ENCODE measurements at places on chromosomes 12 and 14.

DNA sequence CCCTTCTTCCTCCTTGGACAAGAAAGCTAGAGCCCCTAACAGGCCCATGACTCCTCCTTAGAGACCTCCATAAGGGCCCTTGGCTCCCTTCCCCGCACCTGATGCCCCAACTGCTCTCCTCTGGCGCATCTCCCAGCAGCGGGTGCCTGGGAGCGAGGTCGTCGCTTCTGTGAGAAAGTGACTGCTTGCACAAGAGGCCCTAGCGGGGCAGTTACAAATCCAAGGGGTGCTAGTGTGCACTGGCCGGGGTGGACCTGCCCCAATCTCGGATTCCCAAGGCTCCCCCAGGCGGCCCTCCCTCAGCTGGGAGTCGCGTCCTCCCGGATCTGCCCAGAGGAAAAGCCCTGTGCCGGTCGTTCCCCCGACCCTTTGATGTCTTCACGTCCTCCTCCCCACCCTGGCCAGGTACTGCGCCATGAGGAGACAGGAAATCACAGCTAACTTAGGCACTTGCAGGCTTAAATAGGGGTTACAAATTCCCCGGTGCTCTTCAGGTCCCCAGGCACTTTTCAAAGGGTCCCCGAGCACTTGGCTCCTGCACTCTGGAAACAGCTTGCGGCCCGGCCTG, 2.8 kb downstream of the NKX2-8 start:
- no peak for DNase-seq

DNA sequence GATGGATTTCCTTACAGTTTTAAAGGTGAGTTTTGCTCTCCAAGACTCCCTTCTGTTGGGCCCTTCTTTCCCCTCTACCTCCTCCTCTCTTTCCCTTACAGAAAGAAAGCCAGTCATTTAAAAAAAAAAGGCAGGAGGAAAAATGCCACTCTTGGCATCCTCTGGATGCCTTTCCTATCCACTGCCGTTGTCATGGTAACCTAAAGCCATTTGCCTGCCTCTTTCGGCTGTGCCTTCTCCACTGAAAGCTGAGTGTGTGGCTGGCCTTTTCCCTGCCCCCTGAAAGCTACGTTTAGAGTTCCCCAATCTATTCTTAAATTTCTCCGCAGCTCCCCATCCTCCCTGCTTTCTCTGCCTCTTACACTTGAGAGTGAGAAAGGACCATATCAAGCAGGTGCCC, 67.1 kb downstream of the TUNAR start:
- no peak for DNase-seq

GRCh38 chr12:19744705-19745218, 305.5 kb downstream of the AEBP2 start:
- DNase-seq: no peak

- DNase-seq: no peak
These were observed 95.1 kb upstream of the NRXN3 start for GRCh38 chr14:78075033-78075432.

- no peak for DNase-seq
These were observed 338.1 kb downstream of the CACNA1C start for GRCh38 chr12:2390850-2391390.

DNA sequence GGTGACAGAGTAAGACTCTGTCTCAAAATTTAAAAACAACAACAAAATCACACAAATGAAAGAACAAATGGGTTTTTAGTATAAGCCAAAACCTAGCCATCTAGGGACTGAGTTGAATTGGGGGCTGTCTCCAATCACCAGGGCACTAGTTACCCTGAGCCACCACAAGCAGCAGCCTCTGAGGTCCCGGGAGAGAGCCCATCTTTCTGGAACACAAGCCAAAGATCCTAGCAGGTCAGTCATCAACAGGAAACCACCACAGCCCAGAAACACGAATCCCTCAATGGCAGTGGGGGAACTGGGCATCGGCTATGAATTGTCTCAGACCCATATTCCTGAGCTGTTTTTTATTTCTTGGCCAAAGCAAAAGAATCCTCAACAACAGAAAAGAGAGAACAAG, 75.3 kb downstream of the KDM2B start:
- DNase-seq: no peak

DNA sequence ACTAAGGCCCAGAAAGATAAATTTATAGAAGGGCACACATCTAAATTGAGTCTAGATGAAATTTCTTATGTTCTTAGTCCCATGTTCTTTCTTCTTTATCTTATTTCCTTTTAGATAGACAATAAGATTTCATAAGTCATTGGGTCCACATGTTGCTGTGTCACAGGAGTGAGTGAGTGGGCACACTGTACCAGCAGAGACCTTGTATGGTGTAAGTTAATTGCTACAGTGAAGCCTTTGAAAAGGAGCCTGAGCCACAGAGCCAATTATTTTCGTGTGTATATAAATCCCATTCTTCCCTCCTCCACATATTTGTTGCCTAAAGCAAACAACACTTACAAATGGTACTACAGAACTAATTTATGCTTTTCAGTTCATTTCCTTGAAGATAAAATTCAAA, 79.1 kb downstream of the GRIP1 start:
- DNase-seq: no peak

DNA sequence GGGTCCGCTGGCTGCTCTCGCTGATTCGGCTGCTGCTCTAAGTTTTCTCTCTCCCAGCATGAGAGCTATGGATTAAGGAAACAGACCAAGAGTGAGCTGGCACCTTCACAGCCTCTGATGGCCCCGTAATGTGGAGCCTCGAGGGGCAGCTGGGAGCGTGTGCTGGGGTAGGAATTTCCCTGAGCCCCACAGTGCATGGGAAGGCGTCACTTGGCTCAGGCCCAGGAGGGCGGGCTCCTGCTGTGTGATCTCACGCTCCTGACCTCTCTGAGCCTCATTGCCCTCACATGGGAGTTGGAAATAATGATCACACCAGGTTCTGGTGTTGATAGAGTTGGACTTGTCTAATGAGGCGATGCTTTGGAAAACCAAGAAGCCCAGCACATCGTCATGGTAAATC, 238.6 kb upstream of the CRY1 start:
- no peak for DNase-seq

DNA sequence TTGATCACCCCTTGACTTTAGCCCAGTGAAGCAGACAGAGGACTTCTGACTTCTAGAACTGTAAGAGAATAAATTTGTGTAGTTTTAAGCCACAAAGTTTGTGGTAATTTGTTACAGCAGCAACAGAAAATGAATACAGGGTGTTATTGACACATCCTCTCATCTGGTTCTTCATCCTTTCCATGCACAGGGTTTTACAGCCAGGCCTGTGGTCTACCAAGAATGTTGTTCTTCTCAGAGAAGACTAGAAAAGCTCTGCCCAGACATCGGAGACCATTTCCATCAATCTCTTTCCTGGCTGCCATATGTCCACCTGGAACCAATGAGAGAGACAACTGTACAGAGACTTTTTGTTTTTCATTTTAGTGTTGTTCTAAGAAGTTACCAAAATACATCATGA, 308.2 kb upstream of the AMIGO2 start:
- DNase-seq: no peak

DNA sequence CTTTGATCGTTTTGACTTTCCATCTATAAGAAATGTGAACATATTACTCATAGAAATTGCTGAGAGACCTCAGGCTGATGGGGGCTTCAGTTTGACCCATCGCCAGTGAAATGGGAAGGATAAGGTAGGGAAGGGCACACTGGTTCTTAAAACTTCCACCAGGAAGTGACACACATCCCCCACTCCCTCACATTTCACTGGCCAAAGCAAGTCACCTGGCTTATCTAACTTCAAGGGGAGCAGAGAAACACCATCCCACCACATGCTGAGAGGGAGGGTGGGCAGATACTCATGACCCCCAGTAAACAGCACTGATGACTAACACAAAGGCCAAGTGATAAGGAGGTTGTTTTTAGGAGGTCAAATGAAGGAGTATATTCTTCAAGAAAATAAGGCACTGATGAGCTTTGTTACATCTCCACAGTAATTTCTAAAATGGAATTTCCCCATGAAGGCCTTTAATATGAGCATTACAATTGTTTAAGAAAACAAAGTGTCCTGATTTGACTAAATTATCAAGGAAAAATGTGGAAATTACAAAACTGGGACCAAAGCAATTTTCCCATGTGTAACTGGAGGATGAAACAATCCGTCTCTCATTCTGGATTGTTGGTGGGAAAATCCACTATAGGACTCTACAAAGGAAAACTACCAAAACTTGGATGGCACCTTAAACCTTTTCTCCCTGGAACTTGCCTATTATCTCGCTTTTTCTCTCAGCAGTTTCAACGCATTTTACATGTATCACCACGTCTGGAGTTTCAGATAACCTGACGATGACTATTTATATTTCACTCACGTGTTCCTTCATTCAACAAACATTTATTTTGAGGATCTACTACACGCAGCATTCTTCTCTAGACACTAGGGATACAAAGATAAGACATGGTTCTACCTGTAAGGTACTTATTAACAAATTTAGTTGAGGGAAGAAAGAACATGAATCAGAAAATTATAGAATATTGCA, 91.8 kb upstream of the EEA1 start:
- no peak for DNase-seq

GRCh38 chr14:66003082-66003730, 483.0 kb upstream of the CCDC196 start:
- DNase-seq: no peak

- no peak for DNase-seq
These were observed 163.9 kb upstream of the TMTC2 start for GRCh38 chr12:82522762-82523161.

Measured in anterior cingulate cortex (tissue), 58 donors.